ENCODE measurements at places on chromosomes 12 and 14.

DNA sequence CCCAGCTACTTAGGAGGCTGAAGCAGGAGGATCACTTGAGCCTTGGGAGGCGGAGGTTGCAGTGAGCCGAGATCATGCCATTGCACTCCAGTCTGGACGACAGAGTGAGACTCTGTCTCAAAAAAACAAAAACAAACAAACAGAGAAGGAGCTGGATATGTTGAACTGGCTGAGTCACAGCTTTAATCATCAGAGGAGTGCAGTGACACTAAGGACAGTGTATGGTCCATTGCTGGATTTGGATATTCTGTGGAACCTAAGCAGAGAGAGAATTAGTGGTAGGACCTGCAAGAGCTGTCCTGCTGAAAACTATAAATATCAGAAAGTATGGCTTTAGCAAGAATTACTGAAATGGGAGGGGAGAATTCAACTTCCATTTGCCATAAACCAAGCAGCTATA, 163.0 kb upstream of the PELI2 start:
- no peak for DNase-seq

GRCh38 chr12:49894751-49895148, 8.9 kb downstream of the FAIM2 start:
- no peak for DNase-seq

- no peak for DNase-seq
Observed at GRCh38 chr14:103090481-103091020, 4.0 kb upstream of the EXOC3L4 start.

DNA sequence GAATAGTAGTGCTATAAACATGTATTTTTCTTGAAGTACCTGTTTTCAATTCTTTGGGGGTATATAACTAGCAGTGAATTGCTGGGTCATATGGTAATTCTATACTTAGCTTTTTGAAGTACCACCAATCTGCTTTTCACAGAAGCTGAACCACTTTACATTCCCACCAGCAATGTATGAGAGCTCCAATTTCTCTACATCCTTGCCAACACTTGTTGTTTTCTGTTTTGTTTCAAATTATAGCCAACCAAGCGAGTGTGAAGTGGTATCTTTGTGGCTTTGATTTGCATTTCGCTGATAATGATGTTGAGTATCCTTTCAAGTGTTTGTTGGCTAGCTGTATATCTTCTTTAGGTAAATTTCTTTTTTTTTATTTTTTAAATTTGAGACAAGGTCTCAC, 95.7 kb downstream of the PAPLN start:
- no peak for DNase-seq

DNA sequence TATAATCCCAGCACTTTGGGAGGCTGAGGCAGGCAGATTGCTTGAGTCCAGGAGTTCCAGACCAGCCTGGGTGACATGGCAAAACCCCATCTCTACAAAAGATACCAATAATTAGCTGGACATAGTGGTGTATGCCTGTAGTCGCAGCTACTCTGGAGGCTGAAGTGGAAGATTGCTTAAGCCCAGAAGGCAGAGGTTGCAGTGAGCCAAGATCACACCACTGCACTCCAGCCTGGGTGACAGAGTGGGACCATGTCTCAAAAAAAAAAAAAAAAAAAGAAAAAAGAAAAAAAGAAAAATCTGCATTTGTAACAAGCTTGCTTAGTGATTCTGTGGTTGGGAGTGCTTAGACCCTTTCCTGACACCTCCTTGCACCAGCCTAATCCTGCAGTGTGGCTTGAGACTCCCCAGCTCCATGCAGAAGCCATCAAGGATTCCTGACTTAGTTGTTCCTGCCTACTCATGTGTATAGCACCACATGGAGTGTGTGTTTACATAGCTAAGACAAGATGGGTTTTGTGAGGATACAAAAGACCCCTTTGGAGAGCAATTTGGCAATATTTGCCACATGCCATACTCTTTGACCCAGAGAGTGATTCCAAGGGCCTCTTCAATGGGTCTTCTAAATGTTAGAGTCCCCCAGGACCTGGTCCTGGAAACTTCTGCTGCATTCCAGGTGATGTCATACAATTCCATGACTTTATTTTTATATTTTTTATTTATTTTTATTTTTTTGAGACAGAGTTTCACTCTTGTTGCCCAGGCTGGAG, 5.1 kb upstream of the TMED10 start:
- no peak for DNase-seq

- DNase-seq = no peak
Observed at GRCh38 chr12:111024205-111024801, 103.9 kb upstream of the MYL2 start.

- DNase-seq = no peak
Observed at GRCh38 chr12:510071-510825, 50.5 kb downstream of the B4GALNT3 start.

DNA sequence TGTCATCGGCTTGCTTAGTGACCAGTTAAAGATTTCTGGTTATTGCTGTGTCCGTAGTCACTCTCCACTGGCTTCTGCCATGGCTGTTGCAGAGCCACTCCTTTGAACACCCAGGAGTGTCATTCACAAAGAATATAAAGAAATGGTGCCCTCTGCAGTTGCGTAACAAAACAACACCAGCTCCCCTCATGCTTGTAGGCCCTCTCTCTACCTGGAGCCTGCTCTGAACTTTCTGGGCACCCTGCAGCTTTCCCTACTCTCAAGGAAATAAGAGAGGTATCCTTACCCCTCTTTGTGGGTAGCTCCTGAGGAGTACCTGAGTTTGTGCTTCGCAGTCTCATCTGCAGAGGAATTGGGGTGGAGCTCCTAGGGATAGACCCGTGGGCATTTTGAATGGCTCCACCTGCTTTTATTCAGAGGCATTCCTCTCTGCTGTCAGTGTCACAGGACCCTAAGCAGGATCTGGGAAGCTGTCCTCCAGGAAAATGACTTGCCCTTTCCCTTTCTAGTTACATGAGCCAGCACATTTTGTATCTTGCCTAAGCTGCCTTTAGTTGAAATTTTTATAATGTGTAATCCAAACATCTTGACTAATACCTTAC, 97.2 kb upstream of the TMEM260 start:
- DNase-seq = no peak

DNA sequence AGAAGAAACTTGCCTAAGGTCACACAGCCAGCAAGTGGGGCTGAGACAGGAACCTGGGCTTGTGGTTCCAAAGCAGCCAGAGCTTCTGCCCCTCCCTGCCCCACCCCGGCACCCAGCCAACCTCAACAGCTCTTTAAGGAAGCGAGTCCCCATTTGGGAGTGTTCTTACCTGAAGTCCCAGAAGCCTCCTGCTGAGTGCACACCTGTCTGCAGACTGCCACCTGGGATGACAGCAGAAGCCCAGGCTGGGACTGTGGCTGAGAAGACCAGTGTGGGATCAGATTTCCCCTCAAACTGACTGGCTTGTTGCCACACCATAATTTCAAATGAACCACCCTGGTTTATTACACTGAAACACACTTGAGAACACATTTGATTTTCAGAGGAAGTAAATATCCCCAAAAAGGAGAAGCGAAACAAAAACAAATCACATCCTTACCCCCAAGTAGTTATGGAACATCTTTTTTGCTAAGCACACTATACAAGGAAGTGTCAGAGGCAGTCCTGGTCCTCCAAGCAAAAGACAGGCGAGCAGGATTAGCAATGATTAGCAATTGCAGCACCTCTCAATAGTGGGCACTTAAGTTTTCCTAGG, 6.3 kb upstream of the RIN3 start:
- DNase-seq = no peak

GRCh38 chr12:81759190-81760051, at the start of gene PPFIA2:
Gene PPFIA2 (minus strand): TSS chr12:81759350.
- DNase-seq = peak; percentile 73

- DNase-seq = no peak
Observed at GRCh38 chr14:50106178-50106577, 10.2 kb downstream of the VCPKMT start.

DNA sequence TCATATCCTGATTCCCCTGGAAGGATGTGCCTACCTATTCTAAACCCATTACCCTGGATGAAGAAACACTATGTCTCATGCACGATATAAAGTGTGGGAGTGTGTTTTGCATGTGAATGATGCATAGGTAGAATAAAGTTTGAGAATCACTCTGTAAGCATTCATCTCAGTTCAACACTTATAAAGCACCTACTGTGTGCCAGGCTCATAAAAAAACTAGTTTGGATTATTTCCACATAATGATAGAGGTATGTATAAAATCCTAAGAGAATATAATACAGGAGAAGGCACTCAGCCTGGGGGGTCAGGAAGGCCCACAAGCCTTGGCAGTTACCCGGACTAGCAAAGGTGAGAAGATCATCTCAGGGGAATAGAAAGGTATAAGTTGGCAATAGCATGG, 41.1 kb upstream of the BCL2L14 start:
- no peak for DNase-seq

GRCh38 chr14:74147571-74147970, 62.8 kb downstream of the LIN52 start:
- no peak for DNase-seq

DNA sequence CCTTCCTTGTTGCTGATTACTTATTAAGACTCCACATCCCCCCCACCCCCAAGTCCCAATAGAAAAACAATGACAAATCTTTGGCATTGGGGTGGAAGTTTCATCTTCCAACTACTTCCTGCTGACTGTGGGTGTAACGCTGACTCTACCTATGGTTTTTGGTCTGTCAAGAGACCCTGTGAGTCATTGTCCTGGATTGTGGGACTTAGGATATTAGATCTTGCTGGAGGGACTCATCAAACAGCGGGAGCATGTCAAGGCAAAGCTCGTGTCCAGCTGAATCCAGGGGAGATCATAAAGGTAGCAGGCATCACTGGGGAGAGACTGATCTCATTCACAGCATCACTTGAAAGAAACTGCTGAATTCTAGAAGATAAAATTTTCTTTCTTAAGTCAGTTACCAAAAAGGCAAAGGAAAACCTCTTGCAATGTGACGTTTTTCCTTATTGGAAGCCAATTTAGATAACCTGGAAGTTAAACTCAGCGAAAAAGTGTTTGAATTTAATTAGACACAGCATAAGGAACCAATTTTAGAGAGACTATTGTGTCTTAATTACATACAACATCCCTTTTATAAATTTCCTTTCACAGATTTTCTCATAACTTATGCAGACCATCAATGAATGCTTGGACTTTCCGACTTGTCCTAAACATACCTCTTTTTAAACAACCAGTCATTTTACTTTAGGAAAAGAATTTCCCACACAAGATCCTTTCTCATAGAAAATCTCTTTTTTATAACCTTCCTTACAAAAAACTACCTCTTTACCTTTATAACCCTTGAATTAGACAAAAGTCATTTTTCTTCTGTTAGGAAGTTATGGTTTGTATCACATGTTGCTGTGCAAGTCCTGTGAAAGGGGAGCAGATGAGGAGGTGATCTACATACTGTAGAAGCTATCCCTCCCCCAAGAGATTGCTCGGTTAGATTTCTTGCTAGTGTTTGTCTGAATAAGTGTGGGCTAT, 94.6 kb upstream of the SCAF11 start:
- DNase-seq = no peak

DNA sequence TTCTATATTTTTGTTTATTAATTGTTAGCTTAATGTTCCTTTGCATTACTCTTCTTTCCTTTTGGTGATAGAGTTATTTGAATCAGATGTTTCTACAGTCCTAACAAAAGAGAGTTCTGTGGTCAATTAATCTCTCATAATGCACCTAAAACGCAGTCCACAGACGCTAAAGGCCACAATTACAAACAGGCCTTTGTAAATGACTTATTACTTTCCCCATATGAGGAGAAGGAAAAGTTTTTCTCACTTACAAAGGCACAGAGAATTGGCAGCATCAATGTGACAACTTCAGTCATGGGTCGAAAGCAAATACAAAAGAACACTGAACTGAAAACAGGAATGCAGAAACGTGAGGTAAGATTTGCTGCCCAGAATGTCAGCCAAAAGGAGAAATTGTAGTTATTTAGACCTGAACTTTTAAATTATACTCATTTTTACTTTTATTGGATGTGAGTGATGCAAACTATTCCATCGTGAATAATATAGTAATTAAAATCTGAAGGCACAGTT, 142.0 kb upstream of the SYT10 start:
- DNase-seq = no peak

DNA sequence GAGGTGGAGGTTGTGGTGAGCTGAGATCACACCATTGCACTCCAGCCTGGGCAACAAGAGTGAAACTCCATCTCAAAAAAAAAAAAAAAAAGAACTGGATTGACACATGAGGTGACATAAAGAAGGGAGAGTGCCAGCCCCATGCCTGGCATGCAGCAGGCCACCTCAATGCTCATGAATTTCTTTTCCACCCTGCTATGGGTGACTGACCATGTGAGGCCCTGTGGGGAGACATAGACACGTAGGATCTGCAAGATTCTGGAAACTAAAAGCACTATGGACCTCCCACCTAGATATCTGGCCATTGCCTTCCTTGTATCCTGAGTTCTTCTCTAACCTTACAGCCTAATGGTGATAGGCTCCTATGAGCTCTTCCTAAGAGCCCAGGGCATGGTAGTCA, 5.6 kb upstream of the ACTN1 start:
- DNase-seq = no peak

- DNase-seq = no peak
Observed at GRCh38 chr14:77161011-77161410, 19.4 kb upstream of the ZDHHC22 start.

- DNase-seq = no peak
Observed at GRCh38 chr14:22882529-22883172, 371 bp upstream of the REM2 start.

DNA sequence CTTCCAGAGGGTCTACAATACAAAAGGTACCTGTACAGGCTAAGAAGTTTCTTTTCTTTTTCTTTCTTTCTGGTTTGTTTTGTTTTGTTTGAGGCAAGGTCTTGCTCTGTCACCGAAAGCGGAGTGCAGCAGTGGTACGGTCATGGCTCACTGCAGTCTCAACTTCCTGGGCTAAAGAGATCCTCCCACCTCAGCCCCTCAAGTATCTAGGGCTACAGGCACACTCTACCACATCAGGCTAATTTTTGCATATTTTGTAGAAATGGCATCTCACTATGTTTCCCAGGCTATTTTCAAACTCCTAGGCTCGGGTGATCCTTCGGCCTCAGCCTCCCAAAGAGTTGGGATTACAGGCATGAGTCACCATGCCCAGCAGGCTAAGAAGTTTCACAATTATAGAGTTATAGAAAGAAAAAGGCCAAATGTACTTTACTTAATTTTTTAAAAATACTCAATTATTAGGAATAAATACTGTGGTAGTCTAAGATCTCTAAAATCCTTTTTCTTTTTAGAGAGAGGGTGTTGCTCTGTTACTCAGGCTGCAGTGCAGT, 3.0 kb upstream of the PIGH start:
- no peak for DNase-seq

DNA sequence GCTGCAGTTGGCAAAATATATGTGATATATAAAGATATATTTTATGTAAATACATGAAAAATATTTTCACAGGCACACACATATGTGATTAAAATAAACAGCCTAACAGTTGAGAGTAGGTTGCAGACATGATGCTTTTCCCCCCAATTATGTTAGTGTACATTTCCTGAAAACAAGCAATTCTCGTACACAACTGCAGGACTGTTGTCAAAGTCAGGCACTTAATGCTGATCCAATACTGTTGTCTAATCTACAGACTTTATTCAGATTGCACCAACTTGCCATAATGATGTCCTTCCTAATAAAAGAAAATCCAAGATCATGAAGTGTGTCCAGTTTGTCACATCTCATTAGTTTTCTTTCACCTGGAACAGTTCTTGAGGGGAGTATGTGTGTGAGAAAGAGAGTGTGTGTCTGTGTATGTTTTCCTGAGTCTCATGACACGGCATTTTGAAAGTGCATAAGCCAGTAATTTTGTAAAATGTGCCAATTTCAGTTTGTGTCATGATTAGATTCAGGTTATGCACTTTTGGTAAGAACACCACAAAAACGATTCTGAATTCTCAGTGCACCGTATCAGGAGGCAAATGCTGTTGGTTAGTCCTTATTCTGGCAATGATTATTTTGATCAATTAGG, 16.5 kb upstream of the SEL1L start:
- no peak for DNase-seq
